ENCODE measurements at places on chromosomes 5 and 9. TPM values are rescaled to one million over a fixed set of nuclear protein-coding genes. Genes with fewer than 3 reads are reported as not detected.

Gene NIPAL4
- 9.9 TPM for total RNA-seq

Gene CDK5RAP2
- 31.9 TPM for total RNA-seq

Gene FSTL4
- 4.0 TPM for total RNA-seq

Gene SEMA5A
- not detected for total RNA-seq

Gene CTNND2
- not detected for total RNA-seq

Gene CD14
- total RNA-seq, result 5.6 TPM

Gene MZB1
- total RNA-seq, result not detected

Gene AQP3
- 17.4 TPM for total RNA-seq

Gene LRRC19
- total RNA-seq, result not detected

Gene SOX30
- total RNA-seq, result 0.07 TPM

Gene ACTBL2
- not detected for total RNA-seq

Gene LYSMD3
- total RNA-seq, result 9.8 TPM

Gene TAF11L9
- not detected for total RNA-seq

Gene IPO11
- total RNA-seq, result 15.3 TPM

Gene SMC2
- total RNA-seq, result 22.8 TPM

Gene CYLC2
- not detected for total RNA-seq

Gene RGMB
- total RNA-seq, result 8.1 TPM

Gene ALDH1A1
- 4,899 TPM for total RNA-seq

Gene GNPDA1
- total RNA-seq, result 76.3 TPM

Gene KIF12
- 2.0 TPM for total RNA-seq

Gene GBGT1
- total RNA-seq, result 2.8 TPM

Gene TMEM252
- not detected for total RNA-seq

Gene PLAC8L1
- not detected for total RNA-seq

Gene ZFP2
- 0.07 TPM for total RNA-seq

Gene PCDHA6
- 0.09 TPM for total RNA-seq

Gene STKLD1
- total RNA-seq, result 1.4 TPM

Gene ANKRD31
- total RNA-seq, result 0.12 TPM

Gene FBP1
- total RNA-seq, result not detected

Gene SUSD3
- total RNA-seq, result 0.62 TPM

Gene GFI1B
- not detected for total RNA-seq

Gene NUTM2F
- total RNA-seq, result not detected

Gene PCDHB16
- total RNA-seq, result 0.05 TPM

Gene CAPSL
- total RNA-seq, result not detected

Gene TMEM174
- total RNA-seq, result not detected

Gene LCN15
- not detected for total RNA-seq

Gene ESM1
- total RNA-seq, result not detected

Gene GABRA6
- total RNA-seq, result not detected

Gene TYRP1
- total RNA-seq, result not detected

Gene C7
- total RNA-seq, result not detected

Data from A549 treated with CpdA at 1 μM for 4 hours (cell line).